Liver (tissue), 10 donors: ENCODE measurements at places on chromosomes 11 and 22. TPM values are rescaled to one million over a fixed set of nuclear protein-coding genes. Genes with fewer than 3 reads are reported as not detected.

DNA sequence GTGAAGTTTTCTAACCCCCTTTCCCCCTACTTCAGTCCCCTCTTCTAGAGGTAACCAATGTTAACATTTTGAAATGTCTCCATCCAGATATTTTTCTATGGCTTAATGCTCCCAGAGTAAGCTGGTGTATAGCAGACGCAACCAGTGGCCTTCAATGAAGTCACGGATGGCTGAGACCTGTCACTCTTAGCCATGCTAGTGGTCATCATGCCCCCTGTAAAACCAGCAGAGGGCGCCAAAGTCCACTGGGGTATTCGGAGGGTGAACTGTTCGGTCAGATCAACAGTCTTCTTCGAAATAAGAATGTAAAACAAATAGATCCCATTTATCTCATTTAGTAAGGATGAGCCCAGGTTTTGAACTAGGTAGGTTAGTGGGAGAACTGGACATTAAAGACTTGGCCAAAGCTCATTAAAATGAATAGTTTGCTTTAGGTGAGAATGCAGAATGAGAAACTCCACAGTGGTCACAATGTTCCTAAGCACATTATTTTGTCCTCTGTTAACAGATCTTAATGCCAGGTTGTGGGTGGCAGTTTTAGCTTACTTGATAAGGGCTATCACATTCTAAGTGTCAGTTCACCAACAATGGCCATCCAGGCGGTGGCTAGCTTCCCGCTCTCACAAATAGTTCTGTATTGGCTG lies 8.6 kb upstream of the MMP8 start:
- DNase-seq = peak; percentile 60

- peak; percentile 67 for DNase-seq
These were observed at the start of gene CD151 for GRCh38 chr11:832529-833113. TSS of gene CD151 (plus strand) at chr11:832952. CDS start at chr11:836070, 3,118 bp downstream.

- no peak for DNase-seq
These were observed 12.7 kb upstream of the PVALB start for GRCh38 chr22:36829370-36830002.

The MOGAT2 gene
- 50.9 TPM for polyA plus RNA-seq

GRCh38 chr11:133531971-133532651 lies at the start of gene OPCML:
TSS of gene OPCML (minus strand) at chr11:133532501.
- DNase-seq = no peak

GRCh38 chr11:12139144-12139881 lies 28.9 kb downstream of the MICAL2 start:
- no peak for DNase-seq

The MFRP gene
- not detected for polyA plus RNA-seq

DNA sequence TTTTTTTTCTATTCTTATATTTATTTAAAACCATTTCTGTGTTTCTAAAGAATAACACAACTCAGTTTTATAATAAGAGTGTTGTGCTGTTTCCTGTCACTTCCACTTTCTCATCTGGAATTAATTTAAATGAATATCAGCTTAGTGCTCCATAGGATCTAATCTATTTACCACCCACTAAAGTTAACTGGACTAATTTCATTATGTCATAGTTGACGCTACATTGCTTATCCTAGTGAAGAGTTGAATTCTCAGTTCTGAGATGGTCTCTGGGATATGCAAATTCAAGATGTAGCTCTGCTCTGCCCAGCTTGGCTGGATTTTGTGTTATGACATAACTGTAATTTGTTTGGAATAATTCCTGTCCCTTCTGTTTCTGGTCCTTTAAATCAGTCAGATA lies 380.1 kb downstream of the METTL15 start:
- DNase-seq = no peak

DNA sequence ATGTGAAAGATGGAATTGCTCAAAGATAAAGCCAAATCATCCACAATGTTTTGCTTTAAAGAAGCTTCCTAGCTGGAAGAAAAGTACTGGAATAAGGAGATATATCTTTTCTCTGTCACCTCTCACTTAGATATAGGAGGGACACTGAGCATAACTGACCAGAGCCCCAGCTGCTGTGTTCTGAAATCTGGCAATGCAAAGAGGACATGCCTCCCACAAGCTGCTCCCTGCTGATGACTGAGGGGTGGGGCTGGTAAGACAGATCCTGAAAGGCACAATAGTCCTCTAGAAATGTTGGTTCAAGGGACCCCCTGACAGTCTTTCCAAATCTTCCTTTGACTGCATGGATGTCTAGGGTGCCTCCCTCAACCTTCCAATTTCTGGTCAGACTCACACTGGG lies 67.0 kb downstream of the SC5D start:
- DNase-seq = no peak

GRCh38 chr11:111840143-111840542 lies 31.2 kb downstream of the ALG9 start:
- no peak for DNase-seq

DNA sequence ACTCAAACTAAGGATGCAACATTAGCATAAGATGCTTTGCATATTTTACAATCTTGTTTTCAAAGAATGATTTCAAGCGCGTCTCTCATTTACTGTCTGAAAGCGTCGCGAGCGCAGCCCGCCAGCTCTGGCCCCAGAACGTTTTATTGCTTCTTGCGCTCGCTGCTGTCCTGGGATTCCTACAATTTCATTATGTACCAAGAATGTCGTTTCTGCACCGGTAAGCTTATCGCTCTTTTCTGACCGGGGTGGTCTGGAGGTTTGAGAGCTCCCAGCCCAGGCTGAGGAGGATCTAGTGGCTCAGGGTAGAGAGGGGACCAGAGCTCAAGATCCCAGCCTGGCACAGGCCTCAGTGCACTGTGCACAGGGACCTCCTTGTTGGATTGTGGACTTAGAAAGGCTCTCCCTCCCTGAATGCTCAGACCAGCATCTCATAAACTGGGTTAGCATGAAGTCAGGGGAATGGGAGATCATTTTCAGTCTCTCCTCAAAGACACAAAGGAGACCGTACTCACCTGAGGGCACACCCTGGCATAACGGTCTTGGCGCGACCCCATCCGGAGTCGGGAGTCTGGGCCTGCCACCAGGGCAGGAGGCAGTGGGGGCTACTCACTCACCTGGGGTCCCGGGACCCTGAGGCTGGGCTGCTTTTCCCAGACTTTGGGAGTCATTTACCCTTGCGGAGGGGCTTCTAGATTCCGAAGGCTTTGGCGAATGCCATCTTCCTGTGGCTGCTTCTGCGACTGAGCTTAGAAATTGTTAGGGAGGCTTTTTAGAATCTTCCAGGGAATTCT lies 817.4 kb downstream of the BRD1 start:
- no peak for DNase-seq

DNA sequence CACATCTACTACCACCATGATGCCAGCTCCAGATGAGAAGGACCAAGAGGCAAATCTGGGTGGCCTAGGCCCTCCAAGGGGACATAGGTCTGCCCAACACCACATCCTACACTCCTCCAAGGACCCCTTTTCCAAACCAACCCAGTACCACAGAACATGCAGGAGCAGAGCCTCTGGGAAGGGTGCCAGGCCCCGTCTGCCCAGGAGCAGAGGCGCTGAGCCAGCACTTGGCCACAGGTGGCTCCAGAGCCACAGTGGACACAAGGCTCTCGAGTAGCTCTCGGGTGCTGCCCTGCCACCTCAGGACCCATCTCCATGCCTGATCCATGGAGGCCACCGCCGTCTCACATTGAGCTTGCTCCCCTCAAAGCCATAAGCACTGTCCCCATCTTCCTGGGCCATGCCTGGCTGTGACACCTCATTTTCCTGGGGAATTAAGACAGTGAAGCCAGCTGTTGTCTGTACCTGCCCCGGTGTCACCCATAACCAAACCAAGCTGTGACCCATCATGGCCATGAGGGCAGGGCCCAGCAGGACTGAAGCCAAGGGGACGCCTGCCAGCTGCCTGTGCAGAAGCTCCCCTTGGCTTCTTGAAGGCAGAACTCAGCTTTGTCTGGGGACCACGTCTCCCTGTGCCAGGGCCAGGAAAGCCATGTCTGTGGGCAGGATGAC lies 7.4 kb downstream of the MOB2 start:
- no peak for DNase-seq

GRCh38 chr11:68258363-68258765 lies 13.4 kb downstream of the C11orf24 start:
- DNase-seq = no peak

DNA sequence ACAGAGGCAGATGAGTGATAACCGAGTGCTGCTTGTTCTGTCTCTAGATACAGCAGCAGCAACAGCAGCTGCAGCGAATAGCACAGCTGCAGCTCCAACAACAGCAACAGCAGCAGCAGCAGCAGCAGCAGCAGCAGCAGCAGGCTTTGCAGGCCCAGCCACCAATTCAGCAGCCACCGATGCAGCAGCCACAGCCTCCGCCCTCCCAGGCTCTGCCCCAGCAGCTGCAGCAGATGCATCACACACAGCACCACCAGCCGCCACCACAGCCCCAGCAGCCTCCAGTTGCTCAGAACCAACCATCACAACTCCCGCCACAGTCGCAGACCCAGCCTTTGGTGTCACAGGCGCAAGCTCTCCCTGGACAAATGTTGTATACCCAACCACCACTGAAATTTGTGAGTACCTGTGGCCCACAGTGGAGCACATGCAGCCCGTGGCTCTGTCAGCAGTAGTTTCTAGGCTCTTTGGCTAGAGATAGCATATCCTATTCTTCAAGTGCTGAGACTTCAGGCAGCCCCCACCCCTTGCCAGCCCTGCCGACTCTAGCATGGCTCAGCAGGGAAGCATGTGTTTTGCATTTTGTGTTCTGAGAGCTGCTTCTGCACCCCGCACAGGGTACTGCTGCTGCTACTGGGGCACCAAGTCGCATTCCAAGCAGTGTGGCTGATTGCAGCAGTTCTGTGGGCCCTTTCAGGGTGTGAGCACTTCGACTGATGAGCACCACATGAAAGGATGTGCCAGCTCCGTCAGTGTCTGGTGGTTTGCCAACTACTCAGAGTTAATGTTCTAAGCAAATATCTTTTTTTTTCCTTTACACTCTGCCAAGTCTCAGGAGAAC lies 59.2 kb downstream of the MED15 start:
- DNase-seq = no peak

The OR8D4 gene
- not detected for polyA plus RNA-seq

The TRPC6 gene
- polyA plus RNA-seq = 0.03 TPM

The ANKRD13D gene
- 6.1 TPM for polyA plus RNA-seq

The RCOR2 gene
- polyA plus RNA-seq = 0.05 TPM

GRCh38 chr11:66902486-66903177 lies 45.8 kb downstream of the LRFN4 start:
- no peak for DNase-seq
